Lower lobe of right lung (tissue), 2 donors: ENCODE measurements at places on chromosomes 7 and 10. TPM values are rescaled to one million over a fixed set of nuclear protein-coding genes. Genes with fewer than 3 reads are reported as not detected.

DNA sequence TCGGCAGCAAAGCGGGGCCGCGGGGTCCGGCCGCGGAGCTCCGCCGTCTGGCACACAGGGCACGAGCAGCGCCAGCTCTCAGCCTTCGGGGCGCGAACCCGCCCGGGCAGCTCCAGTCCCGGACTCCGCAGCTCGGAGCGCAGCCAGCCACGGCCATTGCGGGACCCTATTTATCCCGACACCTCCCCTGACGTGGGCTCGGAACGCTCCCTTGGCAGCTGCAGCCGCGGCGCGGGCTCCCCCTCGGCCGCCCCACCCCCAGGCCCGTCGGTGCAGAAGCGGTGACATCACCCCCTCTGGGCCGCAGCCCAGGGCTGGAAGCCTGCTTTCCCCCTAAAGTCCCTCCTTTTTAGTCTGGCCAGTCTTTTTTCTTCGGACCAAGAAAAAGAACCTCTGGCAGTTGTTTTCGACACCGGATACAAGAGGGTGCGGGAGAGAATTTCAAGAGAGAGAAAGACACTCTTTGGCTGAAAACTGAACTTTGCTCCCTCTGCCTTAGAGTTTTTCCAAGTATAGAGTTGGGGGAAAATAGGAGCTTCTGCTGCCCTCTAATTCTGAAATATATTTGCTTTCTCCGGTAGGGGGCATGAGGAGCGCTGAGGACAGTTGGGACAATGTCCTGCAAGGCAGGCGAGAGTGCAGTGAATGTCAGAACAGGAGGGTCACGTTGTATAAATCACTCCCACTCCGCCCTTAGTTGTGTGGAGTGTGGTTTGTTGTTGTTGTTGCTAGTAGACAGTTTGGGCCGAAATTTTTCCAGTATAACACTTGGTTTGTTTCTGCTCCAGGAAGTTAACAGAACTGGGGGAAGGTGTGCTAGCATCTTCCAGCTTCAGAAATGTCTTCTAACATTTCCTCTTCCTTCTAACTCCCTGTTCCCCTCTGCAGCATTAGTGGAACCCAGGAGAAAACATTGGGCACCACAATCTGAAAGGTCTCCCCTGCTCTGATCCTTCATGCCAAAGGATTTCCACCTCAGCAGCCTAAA, at the start of gene SFRP4:
Gene SFRP4 (minus strand): TSS at position 145 of the 988 bp plus-strand sequence. CDS start 280 bp downstream, outside the sequence.
- peak within 1 kb of the TSS; percentile 60 for H3K4me3 ChIP-seq
- H3K4me1 ChIP-seq: peaks cover 31% of the 10 kb centered on the region
- no peaks in the 10 kb centered on the region for H3K36me3 ChIP-seq
- peak within 1 kb of the TSS; percentile 71 for H3K27ac ChIP-seq
- peaks cover 11% of the 10 kb centered on the region for H3K27me3 ChIP-seq

DNA sequence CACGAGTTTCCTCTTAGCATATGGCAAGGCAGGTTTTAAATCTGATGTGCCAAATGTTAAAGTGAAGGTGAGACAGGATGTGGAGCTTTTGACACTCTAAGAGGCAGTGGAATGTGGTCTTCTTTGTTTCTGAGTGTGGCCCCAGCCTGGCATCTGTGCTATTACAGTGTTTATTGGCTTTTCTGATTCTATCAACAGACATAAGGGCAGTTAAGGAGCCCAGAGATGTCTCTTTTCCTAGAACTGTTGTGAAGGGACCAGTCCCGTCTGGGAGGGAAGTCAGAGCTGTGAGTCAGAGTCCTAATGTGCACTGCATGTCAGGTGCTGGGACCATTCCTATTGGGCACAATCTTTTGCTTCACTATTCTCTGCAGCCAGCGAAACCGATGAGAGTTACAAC, 32.5 kb downstream of the TRUB1 start:
- H3K4me1 ChIP-seq: no peaks in the 10 kb centered on the region
- H3K27ac ChIP-seq: no peak overlapping the region
- no peaks in the 10 kb centered on the region for H3K27me3 ChIP-seq
- H3K36me3 ChIP-seq: peaks cover 11% of the 10 kb centered on the region
- no peak for DNase-seq

- no peaks in the 10 kb centered on the region for H3K27me3 ChIP-seq
- H3K36me3 ChIP-seq: peaks cover 29% of the 10 kb centered on the region
- DNase-seq: peak; percentile 90
These were observed 10.9 kb downstream of the PWWP2B start for GRCh38 chr10:132407846-132408278.

DNA sequence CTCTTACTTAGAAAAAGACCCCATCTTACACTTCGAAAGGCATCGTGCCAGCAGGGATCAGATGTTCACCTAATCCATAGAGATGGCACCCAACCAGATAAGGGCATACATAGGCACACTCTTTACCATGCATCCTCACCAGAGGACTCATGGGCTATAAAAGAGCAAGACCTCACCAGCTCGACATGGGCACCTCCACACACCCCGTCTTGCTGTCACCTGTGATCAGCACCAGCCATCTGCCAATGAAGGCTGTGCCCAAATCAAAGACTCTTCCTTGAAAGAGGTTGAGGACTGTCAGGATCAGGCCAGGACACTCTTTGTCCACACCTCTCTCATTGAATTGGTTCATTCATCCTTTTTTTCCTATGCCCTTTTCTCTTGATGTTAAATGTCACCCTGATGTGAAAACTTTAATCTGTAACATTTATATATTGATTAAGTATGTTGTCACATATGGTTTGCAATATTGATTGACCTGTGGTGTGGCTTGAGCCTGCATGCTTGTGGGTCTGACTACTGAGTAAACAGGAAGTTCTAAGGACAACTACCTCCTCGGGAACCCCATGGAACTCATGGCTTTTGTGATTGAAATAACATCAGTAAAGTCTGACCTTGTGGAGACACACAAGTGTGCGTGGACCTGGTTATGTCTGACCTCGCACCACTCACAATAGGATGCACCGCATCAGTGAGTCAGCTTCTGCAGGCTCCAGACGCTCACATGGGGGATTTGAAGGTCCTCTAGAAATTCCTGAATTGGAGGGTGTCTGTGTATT, 75.5 kb downstream of the HTR5A start:
- H3K4me3 ChIP-seq: no peak overlapping the region
- no peaks in the 10 kb centered on the region for H3K36me3 ChIP-seq
- no peak overlapping the region for H3K27ac ChIP-seq
- no peaks in the 10 kb centered on the region for H3K4me1 ChIP-seq

GRCh38 chr10:32240471-32240870, 106.5 kb downstream of the EPC1 start:
- H3K27me3 ChIP-seq: no peaks in the 10 kb centered on the region
- no peaks in the 10 kb centered on the region for H3K36me3 ChIP-seq
- H3K4me3 ChIP-seq: no peak overlapping the region

ERVW-1 gene
- total RNA-seq: not detected
